ENCODE measurements at places on chromosomes 3 and 15. TPM values are rescaled to one million over a fixed set of nuclear protein-coding genes. Genes with fewer than 3 reads are reported as not detected.

DNA sequence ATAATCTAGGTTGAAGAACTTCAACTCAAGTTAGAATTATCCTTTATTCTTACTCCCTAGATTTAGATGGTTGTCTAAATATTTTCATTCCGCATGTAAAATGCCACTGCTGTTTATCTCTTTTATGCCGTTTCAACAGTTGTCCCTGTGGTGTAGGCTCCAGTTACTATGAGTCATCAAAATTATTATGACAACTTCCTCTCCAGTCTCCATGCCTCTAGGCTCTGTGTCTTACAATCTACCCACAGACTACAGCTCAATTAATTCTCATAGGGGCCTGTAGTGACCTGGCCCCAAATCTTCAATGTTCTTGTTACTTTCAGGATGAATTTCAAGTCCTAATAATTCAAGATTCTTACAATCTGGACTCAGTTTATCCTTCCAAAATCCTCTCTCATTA, 105.8 kb upstream of the UNC13C start:
- no peak for DNase-seq

DNA sequence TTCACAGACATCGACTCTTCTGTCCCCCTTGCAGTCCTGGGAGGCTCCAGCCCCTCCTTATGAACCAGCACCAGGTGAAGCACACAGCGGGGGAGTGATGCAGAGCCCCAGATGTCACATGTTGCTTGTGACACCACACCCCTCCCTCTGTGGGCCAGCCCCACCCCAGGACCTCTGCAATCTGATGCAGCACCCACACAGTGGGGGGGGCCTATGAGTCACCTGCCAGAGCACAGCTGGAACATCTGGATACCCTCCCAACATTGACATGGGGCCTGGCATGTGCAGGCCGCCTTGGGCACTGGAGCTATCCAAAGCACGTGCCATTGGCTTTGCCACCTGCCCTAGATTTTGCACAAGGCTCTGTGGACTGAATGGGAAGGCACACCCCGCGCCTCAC, 70.5 kb downstream of the FEM1B start:
- DNase-seq = peak; percentile 41

GRCh38 chr3:156643729-156644389, 30.5 kb upstream of the TIPARP start:
- peak; percentile 58 for DNase-seq

The LSMEM2 gene
- not detected for total RNA-seq

GRCh38 chr3:142981108-142981507, 17.6 kb upstream of the PAQR9 start:
- DNase-seq = no peak

GRCh38 chr3:99576904-99577559, 61.4 kb upstream of the COL8A1 start:
- DNase-seq = peak; percentile 79
